Activated CD4-positive, alpha-beta T cell treated with anti-CD3 and anti-CD28 coated beads, Interleukin-2, amount 50 U/mL, for 1 hour (primary cell): ENCODE measurements at places on chromosomes 2 and 18.
A peak's percentile ranks its signal among the peaks of the same experiment; 100 is the strongest.

DNA sequence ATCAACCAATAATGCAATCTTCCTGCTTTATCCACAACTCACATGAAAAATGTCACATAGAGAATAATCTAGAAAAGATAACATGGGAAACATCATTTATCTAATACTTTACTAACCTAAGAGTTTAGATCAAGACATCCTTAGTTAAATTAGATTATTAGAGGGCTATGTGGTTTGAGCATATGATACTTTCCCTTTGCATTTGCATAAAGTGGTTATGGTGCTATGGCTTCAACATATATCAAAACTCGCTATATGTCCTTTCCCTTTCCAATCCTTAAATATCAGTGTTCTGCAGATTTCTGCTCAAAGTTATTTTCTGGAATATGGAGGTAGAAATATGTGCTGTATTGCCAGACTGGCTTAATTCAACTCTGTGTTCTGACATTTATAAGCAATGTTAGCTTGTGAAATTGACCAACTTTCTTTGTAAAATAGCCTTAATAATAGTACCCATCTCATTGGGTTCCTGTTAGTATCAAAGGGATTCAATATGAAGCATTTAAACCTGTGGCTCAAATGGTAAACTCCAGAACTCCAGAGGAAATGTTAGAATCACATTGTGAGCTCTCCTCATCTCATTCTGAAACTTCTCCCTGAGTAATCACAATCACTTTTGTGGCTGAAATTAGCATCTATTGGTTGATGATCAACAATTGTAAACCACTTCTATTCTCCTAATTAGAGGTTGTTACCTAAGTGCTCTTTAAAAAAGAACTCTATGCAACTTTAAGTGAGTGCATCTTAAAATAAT is 1089.9 kb upstream of the SLC39A10 start:
- DNase-seq, result no peak

GRCh38 chr2:57943315-57943714 is 103.3 kb upstream of the VRK2 start:
- no peak for DNase-seq

DNA sequence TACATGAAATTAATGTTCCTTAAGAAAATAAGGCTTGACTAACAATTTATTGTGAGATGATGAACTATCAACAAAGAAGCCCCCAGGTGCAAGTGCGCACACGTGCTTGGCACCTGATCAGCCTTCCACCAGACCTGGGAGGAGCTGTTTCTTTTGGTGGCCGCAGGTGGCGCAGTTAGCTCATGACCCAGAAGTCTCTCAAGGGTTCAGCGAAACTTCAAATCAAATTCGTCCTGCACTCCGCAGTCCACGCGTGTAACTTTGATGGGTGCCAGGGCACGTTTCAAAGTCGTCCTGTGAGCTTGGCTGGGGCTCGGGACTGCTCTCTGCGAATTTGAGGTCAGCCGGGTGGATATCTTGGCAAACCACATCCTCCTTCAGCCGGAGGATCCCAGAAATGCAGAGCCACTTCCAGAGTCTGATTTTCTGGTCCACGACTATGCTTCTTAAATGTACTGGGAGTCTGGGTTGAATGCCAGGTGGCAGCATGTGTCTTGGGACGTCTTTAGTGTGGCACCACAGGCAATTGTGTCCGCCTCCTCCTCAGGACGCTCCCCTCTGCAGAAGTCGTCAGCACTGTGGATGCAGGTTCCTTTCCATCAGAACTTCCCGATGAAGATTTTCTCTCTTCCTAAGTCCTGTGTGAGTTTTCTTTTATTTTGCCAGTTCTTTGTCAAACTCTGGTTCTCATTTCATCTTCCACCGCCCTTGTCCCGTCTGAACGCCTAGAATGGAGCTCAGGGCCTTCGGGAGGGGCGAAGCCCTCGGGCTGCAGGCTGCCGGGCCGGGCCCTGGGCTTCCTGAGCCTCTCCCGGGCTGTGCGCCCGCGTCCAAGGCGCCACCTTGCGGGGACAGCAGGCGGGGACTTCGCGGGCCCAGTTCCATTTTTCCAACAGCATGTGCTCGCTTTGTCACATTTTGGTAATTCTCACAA is 61.3 kb upstream of the RAPGEF4 start:
- DNase-seq, result peak; percentile 13

- DNase-seq, result peak; percentile 90
These were observed 36.0 kb upstream of the EML4 start for GRCh38 chr2:42132966-42133641.

GRCh38 chr2:199591826-199592225 is 134.1 kb upstream of the SATB2 start:
- DNase-seq, result no peak

DNA sequence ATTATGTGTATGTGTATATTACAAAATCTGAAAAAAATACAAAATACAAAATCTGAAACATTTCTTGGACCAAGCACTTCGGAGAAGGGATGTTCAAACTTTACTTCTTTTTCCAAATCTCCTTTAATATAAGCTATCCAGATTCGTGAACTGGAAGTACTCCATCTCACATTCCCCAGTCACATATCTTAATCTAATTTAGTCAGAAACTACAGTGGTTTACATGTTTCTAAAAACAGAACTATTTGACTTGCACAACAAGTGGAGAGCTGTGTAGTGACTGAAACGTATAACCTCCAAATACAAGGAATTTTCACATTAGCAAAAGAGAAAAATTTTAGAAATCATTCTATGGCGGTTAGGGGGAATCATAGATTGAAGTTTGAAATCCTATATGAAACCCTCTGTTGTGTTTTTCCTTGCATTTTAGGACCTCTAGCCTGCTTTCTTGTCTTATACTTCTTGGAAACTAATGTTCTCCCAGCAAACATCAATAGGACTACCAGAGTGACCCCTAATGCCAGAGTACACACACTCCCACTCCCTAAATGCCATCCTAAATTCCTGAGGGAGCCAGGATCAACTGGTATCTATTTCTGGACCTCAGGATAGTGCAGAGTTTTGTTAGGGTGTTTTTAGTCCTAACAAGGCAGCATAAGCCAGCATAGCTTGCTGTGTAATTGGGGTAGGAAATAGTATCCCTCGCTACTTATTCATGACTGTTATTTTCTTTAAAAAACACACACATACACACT is 30.2 kb upstream of the ROCK1 start:
- no peak for DNase-seq

DNA sequence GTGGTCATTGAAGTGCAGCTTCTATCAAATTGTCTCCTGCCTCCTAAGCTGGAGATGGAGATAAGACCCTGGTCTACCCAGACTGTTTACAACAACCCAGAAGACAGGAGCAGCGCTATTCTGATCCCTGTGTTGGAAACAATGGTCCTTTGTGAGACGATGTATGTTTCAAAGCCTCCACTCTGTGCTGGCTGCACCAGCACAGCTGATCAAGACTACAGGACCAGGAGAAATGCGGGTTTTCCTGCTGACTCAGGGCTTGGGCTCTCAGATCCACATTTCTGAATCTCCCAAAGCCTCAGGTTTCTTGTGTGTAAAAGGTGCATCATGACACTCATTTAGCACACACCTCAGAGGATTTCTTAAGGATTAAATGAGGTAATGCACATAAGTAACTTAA is 92.0 kb downstream of the POU3F3 start:
- DNase-seq, result no peak

DNA sequence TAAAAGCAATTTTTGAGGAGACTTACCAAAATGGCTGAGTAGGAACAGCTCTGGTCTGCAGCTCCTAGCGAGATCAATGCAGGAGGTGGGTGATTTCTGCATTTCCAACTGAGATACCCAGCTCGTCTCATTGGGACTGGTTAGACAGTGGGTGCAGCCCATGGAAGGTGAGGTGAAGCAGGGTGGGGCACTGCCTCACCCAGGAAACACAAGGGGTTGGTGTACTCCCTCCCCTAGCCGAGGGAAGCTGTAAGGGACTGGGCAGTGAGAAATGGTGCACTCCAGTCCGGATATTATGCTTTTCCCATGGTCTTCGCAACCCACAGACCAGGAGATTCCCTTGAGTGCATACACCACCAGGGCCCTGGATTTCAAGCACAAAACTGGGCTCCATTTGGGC is 419.0 kb downstream of the NUP35 start:
- no peak for DNase-seq

DNA sequence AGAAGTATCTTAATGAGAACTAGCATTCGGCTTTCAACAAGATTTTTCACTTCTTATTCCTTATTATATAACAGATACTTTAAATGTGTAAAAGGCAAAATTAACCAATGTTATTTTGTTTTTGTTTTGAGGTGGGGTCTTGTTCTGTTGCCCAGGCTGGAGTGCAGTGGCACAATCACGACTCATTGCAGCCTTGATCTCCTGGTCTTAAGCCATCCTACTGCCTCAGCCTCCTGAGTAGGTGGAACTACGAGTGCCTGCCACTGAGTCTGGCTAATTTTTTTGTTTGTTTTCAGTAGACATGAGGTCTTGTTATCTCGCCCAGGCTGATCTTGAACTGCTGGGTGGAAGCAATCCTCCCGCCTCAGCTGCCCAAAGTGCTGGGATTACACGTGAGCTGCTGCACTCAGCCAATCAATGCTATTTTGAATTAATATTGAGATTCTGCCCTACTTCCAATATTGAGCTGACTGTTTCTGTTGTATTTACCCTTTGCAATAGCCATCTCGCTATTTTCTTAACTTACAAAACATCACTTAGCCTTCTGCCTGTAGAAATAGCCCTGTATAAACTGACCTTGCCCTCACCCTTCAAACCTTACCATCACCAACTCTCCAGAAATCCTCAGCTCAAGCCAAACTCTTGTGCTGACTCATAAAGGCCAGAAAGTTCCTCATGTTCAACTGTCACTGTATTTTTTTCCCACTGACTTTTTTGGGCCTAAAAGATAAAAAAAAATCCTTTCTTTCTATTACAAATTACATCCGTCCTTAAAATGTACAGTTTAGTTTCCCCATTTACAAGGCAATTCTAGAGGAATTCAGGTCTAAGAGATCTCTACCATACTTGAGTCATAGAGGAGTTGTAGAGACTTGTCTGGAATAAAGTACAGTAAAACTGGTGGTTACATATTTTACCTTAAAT is 94.3 kb downstream of the OLA1 start:
- no peak for DNase-seq

- DNase-seq, result no peak
These were observed 16.4 kb downstream of the SLC66A2 start for GRCh38 chr18:79935098-79935480.

DNA sequence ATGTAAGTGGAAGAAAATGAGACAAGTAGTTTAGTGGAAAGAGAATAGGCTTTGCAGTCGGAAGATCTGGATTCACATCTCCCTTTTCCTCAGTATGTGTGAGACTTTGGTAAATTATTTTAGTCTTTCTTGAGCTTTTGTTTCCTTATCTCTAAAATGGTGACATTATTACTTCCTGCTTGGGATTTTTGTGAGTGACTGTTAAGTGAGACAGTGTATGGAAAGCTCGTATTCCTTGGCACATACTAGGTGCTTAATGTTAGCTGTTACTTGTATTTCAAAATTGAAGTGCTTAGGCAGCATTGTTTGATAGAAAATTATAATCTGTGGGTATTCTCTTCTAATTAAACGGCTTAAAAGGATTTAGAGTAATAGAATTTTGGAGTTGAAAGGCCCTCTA is 2.0 kb downstream of the ZNF638 start:
- DNase-seq, result no peak

GRCh38 chr2:25671622-25672021 is 1.8 kb downstream of the DTNB start:
- DNase-seq, result no peak

GRCh38 chr18:62981566-62981965 is 266.2 kb downstream of the PHLPP1 start:
- no peak for DNase-seq

GRCh38 chr2:136175466-136175865 is 57.5 kb upstream of the CXCR4 start:
- no peak for DNase-seq
